ENCODE measurements at places on chromosomes 2 and 18. TPM values are rescaled to one million over a fixed set of nuclear protein-coding genes. Genes with fewer than 3 reads are reported as not detected.

DNA sequence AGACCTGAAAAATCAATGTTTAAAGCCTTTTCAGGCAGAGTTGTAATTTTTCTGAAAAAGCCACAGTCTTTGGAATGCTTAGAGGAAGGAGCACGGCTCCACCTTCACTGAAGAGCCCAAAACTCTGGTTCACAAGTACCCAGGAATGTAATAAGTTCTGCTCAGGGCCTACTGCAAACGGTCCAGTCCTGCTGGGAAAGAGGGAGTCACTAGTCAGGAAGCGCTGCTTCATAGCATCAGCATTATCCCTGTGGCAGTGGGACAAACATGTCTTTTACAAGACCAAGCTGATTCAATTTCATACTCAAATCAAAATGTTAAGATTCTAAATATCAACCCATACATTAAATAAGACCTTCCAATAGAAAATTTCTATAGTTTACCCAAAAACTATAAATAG is 152.9 kb upstream of the PGAP1 start:
- H3K4me1 ChIP-seq: peaks cover 15% of the 10 kb centered on the region
- no peak for DNase-seq
- no peaks in the 10 kb centered on the region for H3K27me3 ChIP-seq
- no peaks in the 10 kb centered on the region for H3K36me3 ChIP-seq

GRCh38 chr2:108905906-108906305 is 83.1 kb downstream of the EDAR start:
- DNase-seq: no peak
- no peaks in the 10 kb centered on the region for H3K36me3 ChIP-seq
- H3K27ac ChIP-seq: no peak overlapping the region
- H3K27me3 ChIP-seq: no peaks in the 10 kb centered on the region
- H3K4me1 ChIP-seq: no peaks in the 10 kb centered on the region

GRCh38 chr2:197372592-197372991 is 62.0 kb upstream of the ANKRD44 start:
- H3K27me3 ChIP-seq: no peaks in the 10 kb centered on the region
- no peaks in the 10 kb centered on the region for H3K36me3 ChIP-seq
- DNase-seq: no peak
- H3K4me3 ChIP-seq: no peak overlapping the region

GRCh38 chr18:32237049-32237448 is 47.2 kb downstream of the MEP1B start:
- H3K27ac ChIP-seq: no peak overlapping the region
- DNase-seq: no peak
- H3K4me3 ChIP-seq: no peak overlapping the region
- no peaks in the 10 kb centered on the region for H3K4me1 ChIP-seq
- H3K36me3 ChIP-seq: no peaks in the 10 kb centered on the region

DNA sequence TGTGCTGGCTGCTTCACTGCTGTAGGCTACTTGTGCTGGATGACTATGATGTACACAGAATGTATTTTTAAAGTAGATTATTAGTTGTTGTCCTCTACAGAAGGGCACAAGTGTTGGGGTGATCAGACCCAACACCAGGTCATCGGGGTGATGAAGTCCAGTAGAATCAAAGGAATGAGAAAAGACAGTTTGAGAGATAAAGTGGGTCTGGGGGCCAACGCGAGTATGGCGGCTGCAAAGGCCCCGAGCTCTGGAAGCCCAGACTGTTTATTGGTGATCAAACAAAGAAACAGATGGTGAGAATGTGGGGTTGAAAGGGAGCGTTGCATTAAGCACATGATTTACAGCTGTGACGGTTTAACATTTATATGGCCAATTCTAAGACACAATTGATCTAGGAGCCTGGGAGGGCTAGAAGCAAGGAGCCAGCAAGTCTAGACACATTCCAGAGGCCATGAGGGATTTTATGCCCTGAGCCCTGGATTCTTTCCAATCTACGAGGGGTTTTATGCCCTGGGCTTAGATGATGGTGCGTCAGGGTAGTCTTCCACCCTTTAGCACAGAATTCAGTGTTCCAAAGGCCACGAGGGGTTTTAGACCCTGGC is 153.5 kb downstream of the AGPS start:
- H3K36me3 ChIP-seq: no peaks in the 10 kb centered on the region
- no peaks in the 10 kb centered on the region for H3K27me3 ChIP-seq
- no peak overlapping the region for H3K4me3 ChIP-seq

GRCh38 chr2:190079160-190079559 is 16.6 kb upstream of the MSTN start:
- no peak overlapping the region for H3K4me3 ChIP-seq
- H3K27me3 ChIP-seq: no peaks in the 10 kb centered on the region
- no peak for DNase-seq
- H3K36me3 ChIP-seq: no peaks in the 10 kb centered on the region
- no peaks in the 10 kb centered on the region for H3K4me1 ChIP-seq

GRCh38 chr2:75134860-75135259 is 64.5 kb downstream of the TACR1 start:
- no peaks in the 10 kb centered on the region for H3K27me3 ChIP-seq
- no peak for DNase-seq
- H3K27ac ChIP-seq: peak overlapping the region; percentile 53
- H3K36me3 ChIP-seq: no peaks in the 10 kb centered on the region
- no peaks in the 10 kb centered on the region for H3K4me1 ChIP-seq

DNA sequence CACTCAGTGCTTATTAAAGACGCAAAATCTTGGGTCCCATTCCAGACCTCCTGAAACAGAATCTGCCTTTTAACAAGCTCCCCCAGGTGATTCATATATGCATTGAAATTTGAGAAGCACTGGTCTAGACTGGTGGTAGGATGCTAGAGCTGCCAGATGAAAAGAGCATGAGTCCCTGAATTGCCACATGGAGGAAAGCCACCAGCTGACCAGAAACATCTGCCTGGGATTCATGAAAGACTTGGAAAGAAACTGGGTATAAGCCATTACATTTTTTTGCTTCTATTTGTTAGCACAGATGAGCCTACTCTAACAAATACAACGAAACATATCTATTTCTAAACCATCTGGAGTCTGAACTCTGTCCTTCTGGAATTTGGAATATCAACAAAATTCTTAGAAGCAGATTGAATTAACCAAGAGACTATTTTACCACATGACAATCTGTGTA is 228.9 kb downstream of the RBM43 start:
- no peak for DNase-seq
- no peak overlapping the region for H3K27ac ChIP-seq
- H3K4me3 ChIP-seq: no peak overlapping the region
- no peaks in the 10 kb centered on the region for H3K4me1 ChIP-seq

DNA sequence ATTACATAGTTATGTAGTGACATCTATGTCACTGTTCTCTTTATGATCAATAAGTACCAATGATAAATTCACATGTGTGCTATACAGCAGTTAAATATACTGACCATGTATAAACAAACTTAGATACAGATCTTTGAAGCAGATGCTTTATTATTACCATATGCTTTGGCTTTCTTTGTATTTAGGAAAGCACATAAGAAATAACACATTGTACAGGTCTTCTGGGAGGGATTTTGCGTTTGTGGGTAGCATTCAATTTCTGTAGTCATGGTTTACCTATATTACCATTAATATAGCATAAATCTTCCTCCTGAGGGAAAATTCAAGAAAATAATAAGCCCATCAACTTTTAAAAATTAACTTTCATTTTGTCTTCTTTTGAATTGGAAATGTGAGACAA is 1.6 kb upstream of the PDE1A start:
- H3K27me3 ChIP-seq: no peaks in the 10 kb centered on the region
- H3K4me3 ChIP-seq: no peak overlapping the region
- H3K36me3 ChIP-seq: no peaks in the 10 kb centered on the region
- no peaks in the 10 kb centered on the region for H3K4me1 ChIP-seq

GRCh38 chr2:239216614-239217273 is 184.1 kb downstream of the HDAC4 start:
- peaks cover 10% of the 10 kb centered on the region for H3K4me1 ChIP-seq
- H3K27ac ChIP-seq: no peak overlapping the region
- H3K27me3 ChIP-seq: no peaks in the 10 kb centered on the region
- no peak overlapping the region for H3K4me3 ChIP-seq

- no peaks in the 10 kb centered on the region for H3K4me1 ChIP-seq
- H3K36me3 ChIP-seq: no peaks in the 10 kb centered on the region
- DNase-seq: no peak
- no peaks in the 10 kb centered on the region for H3K27me3 ChIP-seq
- no peak overlapping the region for H3K27ac ChIP-seq
These were observed 2.3 kb upstream of the GTF3C3 start for GRCh38 chr2:196801674-196802261.

DNA sequence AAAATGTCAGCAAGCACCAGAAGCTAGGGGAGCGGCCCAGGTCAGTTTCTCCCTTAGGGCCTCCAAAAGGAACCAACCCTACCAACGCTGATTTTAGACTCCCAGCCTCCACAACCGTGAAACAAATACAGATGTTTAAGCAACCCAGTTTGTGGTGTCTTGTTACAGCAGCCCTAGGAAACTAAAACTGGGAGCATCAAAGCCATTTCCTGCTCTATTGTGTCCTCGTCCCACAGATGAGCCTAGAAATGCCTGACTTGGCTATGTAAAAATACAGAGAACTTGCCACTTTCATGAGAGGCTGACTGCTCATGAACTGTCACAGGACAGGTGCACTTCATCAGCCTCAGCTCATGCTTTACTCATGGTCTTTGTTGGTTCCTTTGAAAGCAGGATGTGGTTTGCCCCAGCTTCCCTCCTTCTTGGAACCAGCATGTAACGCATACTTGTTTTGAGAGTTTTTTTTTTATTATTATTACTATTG is 97.6 kb upstream of the SLC39A10 start:
- H3K4me1 ChIP-seq: no peaks in the 10 kb centered on the region
- H3K27me3 ChIP-seq: no peaks in the 10 kb centered on the region
- no peak overlapping the region for H3K4me3 ChIP-seq
- no peaks in the 10 kb centered on the region for H3K36me3 ChIP-seq
- H3K27ac ChIP-seq: no peak overlapping the region

DNA sequence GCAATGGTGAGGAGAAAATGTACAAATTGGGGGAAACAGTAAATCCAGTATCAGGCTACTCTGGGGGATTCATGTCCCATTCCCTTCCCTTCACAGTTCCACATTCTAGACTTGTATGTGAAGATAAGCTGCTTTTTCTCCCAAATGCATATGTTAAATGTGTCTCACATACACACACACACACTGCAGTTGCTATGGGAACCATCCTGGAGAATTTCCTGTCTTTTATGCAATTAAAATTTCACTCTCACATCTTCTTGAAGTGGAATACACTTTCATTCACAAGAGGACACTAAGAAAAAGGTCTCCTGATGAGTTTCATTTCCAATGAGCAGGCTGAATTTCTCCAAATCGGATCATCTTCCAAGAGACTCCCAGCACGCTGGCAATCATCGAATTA is 366.0 kb downstream of the LRATD1 start:
- no peaks in the 10 kb centered on the region for H3K27me3 ChIP-seq
- no peak overlapping the region for H3K4me3 ChIP-seq
- H3K4me1 ChIP-seq: no peaks in the 10 kb centered on the region
- H3K27ac ChIP-seq: no peak overlapping the region

- no peak overlapping the region for H3K27ac ChIP-seq
- DNase-seq: no peak
- no peaks in the 10 kb centered on the region for H3K4me1 ChIP-seq
- H3K4me3 ChIP-seq: no peak overlapping the region
- H3K36me3 ChIP-seq: no peaks in the 10 kb centered on the region
These were observed 312.8 kb upstream of the GYPC start for GRCh38 chr2:126343136-126343535.

GRCh38 chr18:10202845-10203321 is 251.6 kb upstream of the APCDD1 start:
- no peak overlapping the region for H3K27ac ChIP-seq
- no peak overlapping the region for H3K4me3 ChIP-seq
- no peaks in the 10 kb centered on the region for H3K4me1 ChIP-seq
- no peak for DNase-seq

GRCh38 chr18:72555101-72555500 is 11.0 kb upstream of the CBLN2 start:
- no peaks in the 10 kb centered on the region for H3K36me3 ChIP-seq
- DNase-seq: no peak
- no peak overlapping the region for H3K27ac ChIP-seq
- H3K4me1 ChIP-seq: no peaks in the 10 kb centered on the region
- H3K4me3 ChIP-seq: no peak overlapping the region
- no peaks in the 10 kb centered on the region for H3K27me3 ChIP-seq

DNA sequence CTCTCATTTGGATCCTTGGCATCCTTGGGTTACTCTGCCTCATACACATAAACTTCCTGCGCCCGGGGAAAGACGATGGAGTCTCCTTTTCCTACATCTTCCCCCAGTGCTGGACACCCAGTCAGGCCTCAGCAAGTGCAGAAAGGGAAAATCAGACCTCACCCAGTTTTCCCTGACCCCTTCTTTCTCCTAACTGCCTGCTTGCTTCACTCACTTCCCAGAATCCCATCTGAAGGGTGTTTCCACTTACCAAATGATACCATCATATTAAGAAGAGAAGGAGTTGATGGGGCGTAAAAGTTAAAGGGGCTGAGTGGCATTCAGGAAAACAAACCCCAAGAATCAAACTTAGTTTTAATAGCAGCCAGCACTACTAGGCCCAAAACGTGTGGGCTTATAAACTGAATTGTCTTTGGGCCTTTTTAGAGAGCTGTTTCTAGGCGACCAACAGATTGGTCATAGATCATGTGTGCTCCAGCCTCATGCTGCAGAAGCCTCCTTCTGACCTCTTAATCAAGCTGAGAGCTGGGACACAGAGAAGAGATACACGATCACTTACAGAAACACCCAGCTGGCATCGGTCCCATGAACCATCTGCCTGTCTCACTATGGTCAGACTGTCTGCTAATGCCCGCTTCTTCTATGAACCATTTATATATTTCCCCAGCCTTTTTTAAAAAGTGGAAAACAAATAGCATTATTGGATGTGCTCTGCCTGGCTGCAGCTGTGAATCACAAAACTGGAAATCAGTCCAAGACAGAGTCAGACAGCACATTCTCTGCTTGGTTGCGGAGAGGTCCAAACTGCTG is 165.7 kb upstream of the SLC14A2 start:
- no peaks in the 10 kb centered on the region for H3K27me3 ChIP-seq
- peak overlapping the region; percentile 81 for H3K27ac ChIP-seq
- no peaks in the 10 kb centered on the region for H3K4me1 ChIP-seq

- DNase-seq: no peak
- H3K27ac ChIP-seq: no peak overlapping the region
- no peak overlapping the region for H3K4me3 ChIP-seq
- H3K4me1 ChIP-seq: no peaks in the 10 kb centered on the region
- no peaks in the 10 kb centered on the region for H3K27me3 ChIP-seq
- H3K36me3 ChIP-seq: no peaks in the 10 kb centered on the region
These were observed 26.4 kb downstream of the TMEM131 start for GRCh38 chr2:97969081-97970067.

GRCh38 chr2:233793465-233794127 is 15.5 kb downstream of the MROH2A start:
- H3K4me3 ChIP-seq: no peak overlapping the region
- no peaks in the 10 kb centered on the region for H3K36me3 ChIP-seq
- H3K27me3 ChIP-seq: no peaks in the 10 kb centered on the region
- DNase-seq: no peak
- no peaks in the 10 kb centered on the region for H3K4me1 ChIP-seq
- no peak overlapping the region for H3K27ac ChIP-seq

GRCh38 chr2:46557788-46558187 is 78.4 kb downstream of the TMEM247 start:
- H3K4me3 ChIP-seq: no peak overlapping the region
- no peak overlapping the region for H3K27ac ChIP-seq
- no peak for DNase-seq
- no peaks in the 10 kb centered on the region for H3K36me3 ChIP-seq
- H3K27me3 ChIP-seq: no peaks in the 10 kb centered on the region

SP5 gene
- 4.2 TPM for total RNA-seq

SNED1 gene
- 19.7 TPM for total RNA-seq

NDC80 gene
- 0.26 TPM for total RNA-seq

GKN1 gene
- total RNA-seq: not detected

FOXI3 gene
- total RNA-seq: not detected

MFSD6 gene
- total RNA-seq: 30.3 TPM

REG3A gene
- total RNA-seq: not detected

LOXHD1 gene
- 0.62 TPM for total RNA-seq
